Cardiac muscle cell (in vitro differentiated cells and primary cell): ENCODE measurements at places on chromosomes 11 and 22. TPM values are rescaled to one million over a fixed set of nuclear protein-coding genes. Genes with fewer than 3 reads are reported as not detected.

The LYVE1 gene
- not detected in 2 replicates for total RNA-seq

The LRRC10B gene
- total RNA-seq: 0.60 and 0.74 TPM in 2 replicates

The TMPRSS4 gene
- total RNA-seq: not detected in 2 replicates

The SPECC1L gene
- total RNA-seq: 36.9 and 43.2 TPM in 2 replicates

The DDIAS gene
- 2.3 and 4.0 TPM in 2 replicates for total RNA-seq

GRCh38 chr11:129210831-129211181 lies 18.7 kb upstream of the ARHGAP32 start:
- H3K4me1 ChIP-seq: no peaks in the 10 kb centered on the region
- no peak overlapping the region for H3K4me3 ChIP-seq
- H3K36me3 ChIP-seq: no peaks in the 10 kb centered on the region
- H3K27me3 ChIP-seq: no peaks in the 10 kb centered on the region

DNA sequence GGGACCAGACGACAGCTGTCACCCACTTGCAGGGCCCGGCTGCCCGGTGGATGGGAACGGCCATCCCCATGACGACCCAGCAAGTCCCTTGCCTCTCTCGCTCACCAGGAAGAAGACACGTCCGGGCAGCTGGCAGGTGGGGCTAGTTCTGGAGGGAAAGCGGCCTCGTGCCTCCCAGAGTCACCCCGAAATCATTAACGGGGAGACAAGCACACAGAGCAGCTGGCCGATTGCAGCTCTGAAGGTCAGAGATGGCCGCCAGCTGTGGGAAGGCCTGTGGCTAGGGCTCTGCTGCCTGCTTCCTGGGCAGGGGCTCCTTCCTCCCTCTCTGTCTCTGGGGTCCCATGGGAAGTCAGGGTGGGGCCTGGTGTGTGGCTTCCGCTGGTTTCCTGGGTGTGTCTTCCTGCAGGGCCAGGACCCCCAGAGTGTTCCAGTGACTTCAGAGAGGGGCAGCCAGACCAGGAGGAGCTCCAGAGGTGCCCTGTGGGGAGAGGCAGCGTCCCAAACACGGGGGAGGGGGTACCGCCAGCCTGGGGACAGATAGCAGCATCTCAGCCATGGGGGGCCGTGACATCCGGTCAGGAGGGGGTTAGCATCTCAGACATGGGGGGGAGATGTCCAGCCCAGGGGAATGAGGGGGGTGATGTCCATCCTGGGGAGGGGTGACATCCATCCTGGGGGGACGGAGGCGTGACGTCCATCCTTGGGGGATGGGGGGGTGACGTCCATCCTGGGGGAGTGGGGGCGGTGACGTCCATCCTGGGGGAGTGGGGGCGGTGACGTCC lies 114.9 kb downstream of the KCNQ1 start:
- DNase-seq: no peak
- peaks cover 3% of the 10 kb centered on the region for H3K4me1 ChIP-seq
- no peak overlapping the region for H3K4me3 ChIP-seq
